NCI-H1105 (cell line): ENCODE measurements at places on chromosomes 6 and 20.

DNA sequence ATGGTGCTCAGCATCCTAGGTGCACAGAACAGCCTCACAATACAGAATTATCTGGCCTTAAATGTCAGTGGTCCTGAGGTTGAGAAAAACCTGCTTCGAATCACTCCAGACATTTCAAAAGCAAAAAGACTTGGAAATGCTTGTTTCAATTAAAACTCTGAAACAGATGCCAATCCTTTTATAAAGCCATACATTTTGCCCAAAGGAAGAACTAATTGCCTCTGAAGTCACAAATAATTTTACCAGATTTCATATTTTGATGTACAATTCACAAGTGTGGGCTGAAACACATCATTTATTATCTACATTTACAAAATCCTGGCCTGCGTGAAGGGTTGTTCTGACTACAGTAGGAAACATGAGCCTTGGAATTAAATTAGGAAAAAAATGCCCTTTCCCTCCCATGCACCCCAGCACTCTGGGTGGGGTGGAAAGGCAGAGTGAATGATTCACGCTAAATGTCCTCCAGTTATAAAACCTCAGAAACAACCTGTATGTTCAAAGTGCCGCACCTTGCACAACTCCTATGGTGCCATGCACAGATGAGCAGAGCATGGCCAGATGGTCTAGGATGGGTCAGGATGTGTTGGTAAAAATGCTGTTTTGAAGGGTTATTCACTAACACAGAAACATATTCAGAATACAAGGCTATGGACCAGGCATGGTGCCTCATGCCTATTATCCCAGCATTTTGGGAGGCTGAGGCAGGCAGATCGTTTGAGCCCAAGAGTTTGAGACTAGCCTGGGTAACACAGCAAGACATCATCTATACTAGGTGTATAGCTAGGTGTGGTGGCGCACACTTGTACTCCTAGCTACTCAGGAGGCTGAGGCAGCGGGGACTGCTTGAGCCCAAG, 87.0 kb downstream of the ZMYND8 start:
- DNase-seq = no peak

DNA sequence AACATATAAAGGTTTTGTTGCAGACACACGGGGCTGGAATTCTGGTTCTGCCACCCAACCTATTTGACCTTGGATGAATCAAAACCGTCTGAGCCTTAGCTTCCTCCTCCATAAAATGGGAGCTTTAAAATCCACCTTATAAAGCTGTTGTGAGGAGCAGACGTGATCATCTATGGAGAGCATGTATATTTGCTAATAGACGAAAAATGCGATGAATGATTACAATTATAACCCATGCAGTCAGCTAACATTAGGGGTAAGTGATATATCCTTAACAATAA, 586 bp upstream of the NUP153 start:
- no peak for DNase-seq

DNA sequence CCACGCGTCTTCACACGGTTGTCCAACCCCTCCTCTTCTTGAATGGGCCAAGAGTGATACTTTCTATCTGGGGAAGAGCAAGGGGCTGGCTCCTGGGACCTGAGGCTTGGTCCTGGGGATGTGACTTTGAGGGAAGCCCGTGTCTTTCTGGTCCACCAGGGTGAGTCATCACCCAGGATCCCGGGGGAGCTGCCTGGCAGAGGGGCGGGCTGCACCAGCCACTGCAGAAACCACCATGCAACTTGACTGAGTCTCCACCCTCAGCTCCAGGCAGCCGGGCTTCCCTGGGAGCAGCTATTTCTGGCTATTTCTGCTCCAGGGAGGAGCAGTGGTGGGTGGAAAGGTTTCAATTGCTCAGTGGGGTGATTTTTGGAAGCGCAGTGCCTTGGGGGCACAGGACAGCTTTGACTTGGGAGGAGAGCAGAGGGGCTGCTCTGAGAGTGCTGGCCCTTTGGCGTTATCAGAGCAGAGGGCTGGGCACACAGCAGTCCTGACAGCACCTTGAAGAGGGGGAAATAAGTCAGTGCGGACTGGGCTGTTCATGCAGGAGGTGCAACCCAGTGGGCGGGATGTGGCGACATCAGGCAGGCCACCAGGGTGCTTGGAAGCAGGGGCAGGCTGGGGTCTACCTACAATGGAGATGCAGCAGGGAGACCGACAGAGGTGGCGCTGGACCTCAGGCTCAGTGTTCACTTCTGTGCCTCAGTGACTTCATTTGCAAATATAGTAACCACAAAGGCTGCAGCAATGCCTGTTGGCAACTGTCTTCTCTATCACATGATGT, 45.1 kb upstream of the FAM83D start:
- DNase-seq = no peak

GRCh38 chr6:38241200-38241871, 398.4 kb downstream of the BTBD9 start:
- DNase-seq = no peak

DNA sequence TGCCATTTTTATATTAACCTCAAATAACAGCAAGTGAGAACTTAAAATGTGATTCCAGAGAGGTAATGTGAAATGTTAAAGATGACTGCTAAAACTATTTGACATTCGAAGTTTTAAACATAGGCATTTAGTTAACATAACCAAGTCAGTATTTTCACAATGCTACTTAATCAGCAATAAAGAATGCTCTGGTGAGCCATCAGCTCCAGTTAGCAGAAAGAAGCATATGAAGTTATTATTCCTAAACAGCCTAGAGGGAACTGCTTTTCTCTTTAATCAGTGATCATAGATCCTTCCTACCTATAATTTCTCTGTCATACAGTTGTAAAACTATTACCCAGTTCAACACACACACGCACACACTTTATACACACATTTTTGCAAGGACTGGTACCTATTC, 60.1 kb downstream of the MMS22L start:
- no peak for DNase-seq

DNA sequence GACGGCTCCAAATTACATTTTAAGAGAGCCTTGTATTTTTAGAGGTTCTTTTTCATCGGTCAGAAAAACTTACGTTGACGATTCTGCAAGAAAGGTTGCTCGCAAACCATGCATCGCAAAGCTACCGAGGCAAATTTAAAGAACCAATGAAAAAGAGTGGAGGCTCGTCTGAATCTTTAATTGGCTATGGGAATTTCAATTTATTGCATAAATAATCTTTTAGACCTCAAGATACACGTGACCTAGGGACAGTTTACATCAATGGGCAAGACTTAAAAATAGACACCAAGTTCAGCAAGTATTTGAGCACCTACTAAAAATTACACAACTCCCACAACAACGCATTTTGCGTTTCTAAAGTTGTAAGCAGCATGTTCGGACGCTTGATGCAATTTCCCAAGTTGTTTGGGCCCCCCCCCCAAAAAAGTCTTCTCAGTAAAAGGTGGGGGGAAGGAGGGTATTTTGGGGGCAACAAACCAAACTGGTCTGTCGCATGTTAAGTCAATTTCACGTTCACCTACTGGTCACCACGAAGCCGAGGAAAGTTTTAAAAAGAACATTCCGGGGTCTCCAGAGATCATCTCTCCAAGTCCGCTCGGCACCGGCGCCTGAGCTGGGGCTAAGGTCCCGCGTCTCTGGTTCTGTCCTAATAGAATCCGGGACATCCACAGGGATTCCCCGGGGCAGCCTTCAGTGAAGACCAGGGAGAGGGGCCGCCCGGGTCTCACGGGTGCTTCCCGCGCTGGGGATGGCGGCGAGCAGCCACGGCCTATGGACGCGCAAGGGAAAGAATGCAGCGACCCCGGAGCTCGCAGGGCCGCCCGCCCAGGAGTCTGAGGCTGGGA, 851 bp downstream of the SNX5 start:
- peak; percentile 24 for DNase-seq

- DNase-seq = no peak
Observed at GRCh38 chr6:45801471-45802289, 214.0 kb downstream of the CLIC5 start.

DNA sequence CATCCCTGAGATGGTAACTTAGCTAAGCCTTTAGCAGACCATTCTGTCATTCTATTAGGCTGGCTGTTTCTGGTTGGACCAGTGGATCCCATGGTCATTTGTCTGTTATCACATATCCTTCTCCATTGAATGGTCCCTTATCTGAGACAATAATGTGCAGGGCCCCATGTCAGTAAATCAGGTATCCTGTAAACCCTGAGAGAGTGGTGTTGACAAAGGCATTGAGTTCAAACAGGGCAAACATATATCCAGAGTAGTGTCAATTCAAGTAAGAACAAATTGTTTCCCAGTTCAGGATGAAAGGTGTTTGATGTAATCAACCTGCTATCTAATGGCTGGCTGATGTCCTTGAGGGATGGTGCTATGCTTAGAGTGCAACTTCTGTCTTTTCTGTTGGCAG, 126.2 kb downstream of the LINC00237 start:
- no peak for DNase-seq

- no peak for DNase-seq
Observed at GRCh38 chr20:50911030-50911429, 20.2 kb downstream of the ADNP start.

DNA sequence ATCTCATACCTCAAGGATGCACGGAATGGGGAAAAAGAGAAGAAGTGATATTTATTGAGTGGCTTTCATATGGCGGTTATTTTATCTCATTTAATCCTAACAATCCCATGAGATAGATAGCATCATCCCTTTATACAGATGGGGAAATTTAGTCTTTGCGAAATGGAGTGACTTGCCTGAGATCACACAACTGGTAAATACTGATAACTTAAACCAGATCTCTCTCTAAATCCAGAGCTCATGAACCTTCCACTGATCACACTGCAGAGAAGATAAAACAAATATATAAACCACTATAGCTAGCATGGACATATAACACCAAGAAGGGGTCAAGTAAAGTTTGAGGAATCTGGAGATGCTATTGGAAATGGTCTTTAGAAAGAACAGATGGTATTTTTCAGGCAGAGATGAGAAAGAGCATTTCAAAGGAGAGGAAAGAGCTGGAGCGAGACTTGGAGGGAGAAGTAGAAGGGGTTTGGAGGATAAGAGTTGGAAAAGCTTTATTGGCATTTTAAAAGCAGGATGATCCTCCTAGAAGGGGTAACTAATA, 139.8 kb upstream of the TNFAIP3 start:
- no peak for DNase-seq

- no peak for DNase-seq
Observed at GRCh38 chr20:17640875-17641378, 41.1 kb downstream of the RRBP1 start.

DNA sequence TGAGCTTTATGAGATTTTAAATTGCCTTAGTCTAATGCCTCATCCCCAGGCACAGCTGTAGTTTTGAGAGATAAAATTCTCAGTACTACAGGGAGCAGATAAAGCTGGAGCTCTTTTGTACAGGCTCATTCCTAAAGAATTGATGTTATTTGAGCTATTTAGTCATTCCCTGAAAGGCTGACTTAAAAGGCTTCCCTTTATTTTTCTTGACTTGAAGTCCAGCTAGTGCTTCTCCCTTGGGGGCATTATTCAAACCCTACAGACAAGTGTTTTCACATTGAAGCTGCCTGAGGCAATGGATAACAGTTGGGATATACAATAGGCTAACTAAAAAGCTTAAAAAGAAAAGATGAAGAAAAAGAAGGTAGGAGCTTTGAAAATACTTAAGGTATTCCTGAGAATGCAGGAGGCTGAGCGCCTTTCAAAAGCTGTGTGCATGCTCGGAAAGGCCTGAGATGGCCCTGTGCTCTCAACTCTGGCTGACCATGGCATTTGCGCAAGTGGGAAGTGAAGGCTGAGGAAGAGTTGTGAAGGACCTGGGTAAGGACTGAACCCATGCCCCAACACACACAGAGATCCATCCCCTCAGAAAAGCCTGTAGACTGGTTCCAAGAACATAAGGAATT, 315.1 kb downstream of the SMOC2 start:
- no peak for DNase-seq

GRCh38 chr6:89566008-89566800, 72.3 kb downstream of the LYRM2 start:
- no peak for DNase-seq

DNA sequence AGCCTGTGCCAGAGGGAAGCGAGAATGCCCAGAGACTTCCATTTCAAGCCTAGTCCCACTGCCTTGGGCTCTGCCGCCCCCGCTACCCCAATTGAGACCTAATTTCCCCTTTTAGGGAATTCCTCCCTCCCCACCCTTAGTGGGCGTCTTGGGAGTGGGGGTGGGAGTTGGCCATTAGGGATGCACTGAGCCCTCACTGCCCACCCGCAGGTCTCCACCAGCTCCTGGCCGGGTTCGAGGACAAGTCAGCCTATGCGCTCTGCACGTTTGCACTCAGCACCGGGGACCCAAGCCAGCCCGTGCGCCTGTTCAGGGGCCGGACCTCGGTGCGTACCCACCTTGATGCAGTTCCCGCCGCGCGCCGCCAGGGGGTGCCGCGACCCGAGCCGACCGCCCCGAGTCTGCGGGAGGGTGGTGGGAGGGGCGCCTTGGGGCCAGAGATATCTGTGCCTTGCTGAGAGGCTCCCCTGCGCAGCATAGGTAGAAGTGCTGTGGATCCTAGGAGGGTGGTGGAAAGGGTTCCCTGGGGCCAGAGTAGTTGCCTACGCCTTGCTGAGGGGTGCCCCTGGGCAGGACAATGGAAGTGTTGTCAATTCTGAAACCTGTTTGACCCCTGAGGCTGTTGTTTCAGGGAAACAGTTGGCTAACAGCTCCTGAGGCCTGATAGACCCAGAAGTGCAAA, 9.2 kb downstream of the ITPA start:
- DNase-seq = no peak

DNA sequence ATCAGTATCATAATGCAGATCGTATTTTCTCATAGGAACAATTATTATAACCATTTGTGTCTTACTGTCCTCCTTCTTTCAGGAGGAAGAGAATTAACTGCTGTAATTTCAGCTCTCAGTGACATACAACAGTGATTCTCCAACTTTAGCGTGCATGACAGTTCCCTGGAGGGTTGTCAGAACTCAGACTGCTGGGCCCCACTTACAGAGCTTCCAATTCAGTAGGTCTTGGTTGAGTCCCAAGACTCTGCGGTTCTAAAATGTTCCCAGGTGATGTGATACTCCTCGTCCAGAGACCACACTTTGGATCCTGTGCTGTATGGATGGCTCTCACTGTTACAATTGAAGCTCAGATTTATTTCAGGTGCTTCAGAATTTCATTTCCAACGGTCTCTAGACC, 72.8 kb downstream of the CAP2 start:
- no peak for DNase-seq

DNA sequence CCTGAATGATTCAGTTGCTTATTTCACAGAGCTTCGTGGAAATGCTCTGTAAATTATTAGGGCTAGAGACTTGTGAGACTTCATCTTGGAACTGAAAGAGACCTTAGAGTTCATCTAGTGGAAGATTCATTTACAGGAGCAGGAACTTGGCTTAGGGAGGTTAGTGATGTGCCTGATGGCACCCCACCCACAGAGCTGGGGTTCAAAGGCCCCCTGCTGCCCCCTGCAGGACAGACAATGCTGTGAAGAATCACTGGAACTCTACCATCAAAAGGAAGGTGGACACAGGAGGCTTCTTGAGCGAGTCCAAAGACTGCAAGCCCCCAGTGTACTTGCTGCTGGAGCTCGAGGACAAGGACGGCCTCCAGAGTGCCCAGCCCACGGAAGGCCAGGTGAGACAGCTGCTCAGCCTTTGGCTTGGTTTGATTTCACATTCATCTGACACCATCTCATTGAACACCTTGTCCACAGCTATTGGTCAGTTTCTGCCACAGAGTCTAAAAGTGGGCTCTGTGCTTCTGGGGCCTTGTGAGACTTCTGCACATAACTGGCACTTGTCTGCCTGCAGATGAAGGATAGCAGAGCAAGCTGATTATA, 25.1 kb downstream of the MYBL2 start:
- no peak for DNase-seq
